ENCODE measurements at places on chromosomes 5 and 9. TPM values are rescaled to one million over a fixed set of nuclear protein-coding genes. Genes with fewer than 3 reads are reported as not detected.

The EIF4EBP3 gene
- 10.3 TPM for total RNA-seq

The TRIM7 gene
- total RNA-seq, result not detected

The FOXD4 gene
- total RNA-seq, result 0.77 TPM

The WNK2 gene
- 34.3 TPM for total RNA-seq

The LHX3 gene
- total RNA-seq, result not detected

The CNTFR gene
- 115 TPM for total RNA-seq

The CHSY3 gene
- 0.91 TPM for total RNA-seq

The FBP2 gene
- total RNA-seq, result not detected

The OR2V2 gene
- not detected for total RNA-seq

The NFX1 gene
- 33.2 TPM for total RNA-seq

The ITK gene
- total RNA-seq, result not detected

The GRM6 gene
- not detected for total RNA-seq

The RORB gene
- 0.75 TPM for total RNA-seq

DNA sequence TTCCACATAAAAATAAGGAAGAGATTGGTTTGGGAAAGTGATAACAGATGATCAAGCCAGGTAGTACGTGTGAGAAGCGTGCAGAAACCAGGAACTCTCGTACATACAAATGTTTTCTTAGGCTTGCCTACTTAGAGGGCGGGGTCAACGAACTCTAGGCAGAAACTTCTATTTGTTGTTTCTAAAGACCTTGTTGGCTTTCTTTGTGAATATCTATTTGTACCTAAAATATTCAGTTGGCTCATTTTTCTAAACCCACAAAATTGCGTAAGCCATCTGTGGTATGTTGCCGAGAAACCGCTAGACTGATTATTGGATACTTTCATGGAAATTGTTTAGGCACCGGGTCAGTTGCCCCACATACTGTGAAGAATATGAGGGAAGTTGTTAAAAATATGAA lies 458.5 kb downstream of the MAT2B start:
- H3K4me1 ChIP-seq, result no peaks in the 10 kb centered on the region
- H3K27ac ChIP-seq, result no peak overlapping the region
- no peak overlapping the region for H3K4me3 ChIP-seq
- H3K36me3 ChIP-seq, result no peaks in the 10 kb centered on the region
- DNase-seq, result no peak

DNA sequence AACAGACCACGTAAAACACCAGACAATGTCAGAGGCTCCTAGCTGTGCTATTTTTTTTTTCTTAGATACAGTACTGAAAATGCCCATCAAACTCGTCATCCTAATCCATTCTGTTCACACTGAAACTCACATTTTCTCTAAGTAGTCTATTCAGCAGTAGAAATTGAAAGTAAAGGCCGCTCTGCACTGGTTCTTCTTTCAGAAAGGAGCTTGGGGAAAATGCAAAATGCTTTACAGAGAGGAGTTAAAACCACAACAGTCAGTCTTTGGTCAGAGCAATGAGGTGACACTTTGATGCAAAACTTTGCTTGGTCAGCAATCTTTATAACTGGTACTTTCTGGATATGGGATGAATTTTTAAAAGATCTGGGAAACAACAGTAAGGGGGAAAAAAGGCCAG lies 43.8 kb upstream of the SUSD1 start:
- H3K36me3 ChIP-seq, result no peaks in the 10 kb centered on the region
- no peak overlapping the region for H3K4me3 ChIP-seq
- peaks cover 3% of the 10 kb centered on the region for H3K4me1 ChIP-seq
- H3K27ac ChIP-seq, result no peak overlapping the region

DNA sequence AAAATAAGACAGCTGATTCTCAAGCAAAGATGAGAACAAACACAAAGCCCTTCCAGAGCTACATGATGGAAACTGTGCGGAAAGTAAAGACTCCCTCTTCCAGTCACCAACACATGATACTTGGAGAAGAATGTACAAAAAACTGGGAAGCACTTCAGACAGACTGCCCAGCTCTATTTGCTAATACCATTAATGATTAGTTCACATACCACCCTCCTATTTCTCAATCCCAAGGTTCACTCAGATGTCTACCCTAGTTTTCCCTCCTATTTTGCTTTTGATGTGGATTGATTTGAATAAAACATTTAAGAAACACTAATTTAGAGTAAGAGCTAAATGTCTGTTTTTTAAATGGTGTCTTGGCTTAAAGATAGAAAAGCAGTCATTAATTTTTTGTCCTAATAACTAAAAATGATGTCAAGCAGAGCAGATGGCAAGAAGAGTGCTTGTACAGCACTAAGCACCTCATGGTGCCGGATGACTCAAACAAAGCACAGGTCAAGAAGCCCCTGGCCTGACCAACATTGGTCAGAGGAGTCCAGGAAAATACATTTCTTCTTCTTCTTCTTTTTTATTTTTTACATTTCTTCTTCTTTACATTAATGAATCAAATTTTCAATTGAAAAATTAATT lies 639.4 kb downstream of the PDE4D start:
- H3K27ac ChIP-seq, result no peak overlapping the region
- DNase-seq, result no peak
- H3K4me3 ChIP-seq, result no peak overlapping the region
- peaks cover 30% of the 10 kb centered on the region for H3K4me1 ChIP-seq
- no peaks in the 10 kb centered on the region for H3K27me3 ChIP-seq

- peak overlapping the region; percentile 94 for H3K4me3 ChIP-seq
- H3K36me3 ChIP-seq, result peaks cover 5% of the 10 kb centered on the region
- H3K27me3 ChIP-seq, result no peaks in the 10 kb centered on the region
- DNase-seq, result no peak
- H3K4me1 ChIP-seq, result peaks cover 17% of the 10 kb centered on the region
Observed at GRCh38 chr9:85941966-85942912, 1.3 kb downstream of the NAA35 start.

DNA sequence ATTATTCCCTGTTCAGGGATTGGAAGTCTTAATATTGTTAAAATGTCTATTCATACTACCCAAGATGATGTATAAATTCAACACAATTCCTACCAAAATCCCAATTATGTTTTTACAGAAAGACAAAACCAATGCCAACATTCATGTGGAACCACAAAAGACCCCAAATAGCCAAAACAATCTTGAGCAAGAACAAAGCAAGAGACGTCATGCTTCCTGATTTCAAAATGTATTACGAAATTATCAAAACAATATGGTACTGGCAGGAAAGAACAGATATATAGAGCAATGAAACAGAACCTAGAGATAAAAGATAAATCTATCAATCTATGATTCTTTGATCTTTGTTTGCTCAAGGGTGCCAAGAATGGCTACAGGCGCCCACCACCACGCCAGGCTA lies 237.9 kb downstream of the TAF11L14 start:
- no peak overlapping the region for H3K27ac ChIP-seq
- peaks cover 4% of the 10 kb centered on the region for H3K36me3 ChIP-seq
- H3K4me3 ChIP-seq, result no peak overlapping the region
- no peaks in the 10 kb centered on the region for H3K27me3 ChIP-seq

- no peak for DNase-seq
- H3K27ac ChIP-seq, result no peak overlapping the region
- no peak overlapping the region for H3K4me3 ChIP-seq
- H3K27me3 ChIP-seq, result no peaks in the 10 kb centered on the region
Observed at GRCh38 chr9:38178237-38178636, 109.2 kb upstream of the SHB start.

DNA sequence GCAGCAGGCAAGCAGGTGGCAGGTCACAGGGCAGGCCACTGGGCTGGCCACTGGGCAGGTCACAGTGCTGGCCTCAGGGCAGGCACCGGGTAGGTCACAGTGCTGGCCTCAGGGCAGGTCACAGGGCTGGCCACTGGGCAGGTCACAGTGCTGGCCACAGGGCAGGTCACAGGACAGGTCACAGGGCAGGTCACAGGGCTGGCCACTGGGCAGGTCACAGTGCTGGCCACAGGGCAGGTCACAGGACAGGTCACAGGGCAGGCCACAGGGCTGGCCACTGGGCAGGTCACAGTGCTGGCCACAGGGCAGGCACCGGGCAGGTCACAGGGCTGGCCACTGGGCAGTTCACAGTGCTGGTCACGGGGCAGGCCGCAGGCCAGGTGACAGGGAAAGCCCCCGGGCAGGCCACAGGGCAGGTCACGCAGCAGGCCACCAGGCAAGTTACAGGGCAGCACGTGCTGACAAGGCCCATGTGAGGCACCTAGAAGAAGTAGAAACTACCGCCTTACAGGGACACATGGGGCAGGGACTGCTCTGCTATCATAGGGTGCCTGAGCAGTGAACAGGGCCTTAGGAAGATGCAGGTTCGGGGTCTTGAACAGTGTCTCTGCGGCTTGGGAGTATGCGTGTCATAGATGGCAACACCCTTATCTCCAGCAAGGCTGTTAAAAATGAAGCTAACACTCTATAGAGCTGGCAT lies 18.6 kb upstream of the MED10 start:
- peaks cover 47% of the 10 kb centered on the region for H3K27me3 ChIP-seq
- no peak for DNase-seq
- no peaks in the 10 kb centered on the region for H3K36me3 ChIP-seq
- H3K4me3 ChIP-seq, result no peak overlapping the region
- H3K27ac ChIP-seq, result no peak overlapping the region

GRCh38 chr5:33441241-33442177 lies 744 bp downstream of the TARS1 start:
- DNase-seq, result no peak
- H3K36me3 ChIP-seq, result peaks cover 11% of the 10 kb centered on the region
- peaks cover 32% of the 10 kb centered on the region for H3K4me1 ChIP-seq

DNA sequence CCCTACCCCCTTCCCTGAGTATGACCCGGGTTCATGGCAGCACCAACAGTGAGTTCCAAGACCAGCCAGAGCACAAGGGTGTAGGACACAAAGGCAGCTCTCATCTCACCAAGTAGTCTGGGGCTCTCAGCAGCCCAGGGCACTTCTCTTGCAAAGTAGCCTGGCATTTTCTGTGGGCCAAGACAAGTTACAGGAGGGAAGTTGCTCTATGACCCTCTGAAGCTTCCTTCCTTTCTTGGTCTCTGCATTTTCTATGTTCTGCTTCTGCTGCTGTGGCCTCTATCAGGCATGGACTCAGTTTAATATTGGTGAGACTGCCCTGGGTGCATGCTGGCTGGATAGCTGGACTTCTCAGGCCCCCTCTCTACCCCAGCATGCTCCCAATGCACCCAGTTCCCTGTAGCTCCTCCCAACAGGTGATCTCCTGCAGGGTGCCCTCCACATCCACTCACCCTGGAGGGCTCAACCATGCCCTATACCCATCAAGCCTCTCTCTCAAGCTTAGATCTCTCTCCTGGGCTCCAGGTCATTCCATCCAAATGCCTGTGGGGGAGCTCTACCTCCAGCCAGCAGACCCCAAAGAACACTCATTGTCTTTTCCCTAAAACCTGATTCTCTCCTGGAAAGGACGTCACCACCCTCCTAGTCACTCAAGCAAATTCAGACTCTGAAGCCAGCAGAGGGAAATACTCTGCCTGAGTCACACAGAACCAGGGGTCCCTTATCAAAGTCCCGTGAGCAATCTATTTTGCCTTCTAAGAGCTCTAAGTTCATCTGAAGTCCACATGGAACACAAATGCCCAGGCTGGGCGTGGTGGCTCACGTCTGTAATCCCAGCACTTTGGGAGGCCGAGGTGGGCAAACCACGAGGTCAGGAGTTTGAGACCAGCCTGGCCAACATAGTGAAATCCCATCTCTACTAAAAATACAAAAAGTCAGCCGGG lies 13.8 kb downstream of the TBC1D2 start:
- H3K27ac ChIP-seq, result peak overlapping the region; percentile 20
- H3K36me3 ChIP-seq, result no peaks in the 10 kb centered on the region
- H3K4me1 ChIP-seq, result peaks cover 7% of the 10 kb centered on the region

- no peaks in the 10 kb centered on the region for H3K36me3 ChIP-seq
- H3K27me3 ChIP-seq, result no peaks in the 10 kb centered on the region
- H3K4me3 ChIP-seq, result no peak overlapping the region
- no peaks in the 10 kb centered on the region for H3K4me1 ChIP-seq
- DNase-seq, result no peak
Observed at GRCh38 chr5:58764199-58764598, 181.3 kb downstream of the RAB3C start.

DNA sequence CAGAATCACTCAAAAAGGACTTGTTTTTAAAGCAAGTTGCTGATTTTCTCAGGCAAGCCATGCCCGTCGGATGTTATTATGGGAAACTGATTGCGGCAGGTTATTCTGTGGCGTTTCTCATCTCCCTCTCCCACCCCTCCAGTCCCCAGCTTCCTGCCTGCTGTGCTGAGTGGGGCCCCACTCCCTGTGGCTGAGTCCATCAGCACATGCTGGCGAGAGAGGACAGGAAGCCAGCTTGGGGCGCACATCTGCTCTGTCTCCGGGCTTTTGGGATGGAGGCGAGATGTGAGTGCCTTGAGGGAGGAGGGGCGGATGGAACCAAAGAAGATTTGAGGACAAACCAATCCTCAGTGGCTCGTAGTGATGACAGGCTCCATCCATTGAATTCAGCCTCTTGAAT lies 108.0 kb downstream of the DAPK1 start:
- no peak overlapping the region for H3K4me3 ChIP-seq
- no peaks in the 10 kb centered on the region for H3K27me3 ChIP-seq
- DNase-seq, result no peak
- H3K4me1 ChIP-seq, result peaks cover 71% of the 10 kb centered on the region

GRCh38 chr5:104421431-104421830 lies 858.8 kb upstream of the NUDT12 start:
- no peak for DNase-seq
- H3K27me3 ChIP-seq, result no peaks in the 10 kb centered on the region
- no peaks in the 10 kb centered on the region for H3K36me3 ChIP-seq

GRCh38 chr5:176629853-176630680 lies at the start of the genes EIF4E1B and SNCB:
EIF4E1B (plus strand) TSS chr5:176630675; CDS start chr5:176642788, 12,113 bp downstream.
SNCB (minus strand) TSS chr5:176630534; CDS start chr5:176629654, 880 bp downstream.
- peaks cover 92% of the 10 kb centered on the region for H3K27me3 ChIP-seq
- H3K4me3 ChIP-seq, result peak within 1 kb of the TSS; percentile 81
- peaks cover 6% of the 10 kb centered on the region for H3K4me1 ChIP-seq
- no peaks in the 10 kb centered on the region for H3K36me3 ChIP-seq

GRCh38 chr9:16705111-16705604 lies 165.3 kb downstream of the BNC2 start:
- H3K4me3 ChIP-seq, result peak overlapping the region; percentile 56
- H3K4me1 ChIP-seq, result peaks cover 36% of the 10 kb centered on the region

DNA sequence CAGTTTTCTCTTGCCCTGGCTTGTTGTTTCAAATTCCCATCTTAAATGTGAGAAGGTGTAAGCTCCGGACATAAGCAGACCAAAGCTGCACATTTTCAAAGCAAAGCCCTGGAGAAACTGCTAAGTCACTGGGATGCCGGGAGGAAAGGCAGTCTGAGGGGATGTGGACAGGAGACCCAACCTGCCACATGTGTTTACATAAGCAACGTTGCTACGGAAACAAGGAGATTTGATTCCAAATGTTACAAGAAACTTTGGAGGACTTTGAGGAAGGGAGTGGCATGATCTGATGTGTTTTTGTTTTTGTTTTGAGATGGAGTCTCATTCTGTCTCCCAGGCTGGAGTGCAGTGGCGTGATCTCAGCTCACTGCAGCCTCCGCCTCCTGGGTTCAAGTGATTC lies 25.7 kb upstream of the INSYN2B start:
- DNase-seq, result no peak
- H3K27ac ChIP-seq, result no peak overlapping the region
- H3K27me3 ChIP-seq, result no peaks in the 10 kb centered on the region
- H3K4me1 ChIP-seq, result no peaks in the 10 kb centered on the region

GRCh38 chr5:142151436-142152383 lies 43.1 kb downstream of the NDFIP1 start:
- peaks cover 13% of the 10 kb centered on the region for H3K4me1 ChIP-seq
- DNase-seq, result peak; percentile 57
- H3K36me3 ChIP-seq, result peaks cover 9% of the 10 kb centered on the region
- no peak overlapping the region for H3K27ac ChIP-seq

- no peak within 1 kb of the TSS for H3K27ac ChIP-seq
- H3K36me3 ChIP-seq, result no peaks in the 10 kb centered on the region
- peaks cover 3% of the 10 kb centered on the region for H3K27me3 ChIP-seq
- peak; percentile 65 for DNase-seq
Observed at GRCh38 chr9:114681594-114682332, at the start of gene TEX48. TEX48 (minus strand) TSS chr9:114682192; CDS start chr9:114671723, 10,469 bp downstream.

Data from neural crest cell (in vitro differentiated cells).